Head of caudate nucleus (tissue), 42 donors: ENCODE measurements at places on chromosomes 3 and 15.

DNA sequence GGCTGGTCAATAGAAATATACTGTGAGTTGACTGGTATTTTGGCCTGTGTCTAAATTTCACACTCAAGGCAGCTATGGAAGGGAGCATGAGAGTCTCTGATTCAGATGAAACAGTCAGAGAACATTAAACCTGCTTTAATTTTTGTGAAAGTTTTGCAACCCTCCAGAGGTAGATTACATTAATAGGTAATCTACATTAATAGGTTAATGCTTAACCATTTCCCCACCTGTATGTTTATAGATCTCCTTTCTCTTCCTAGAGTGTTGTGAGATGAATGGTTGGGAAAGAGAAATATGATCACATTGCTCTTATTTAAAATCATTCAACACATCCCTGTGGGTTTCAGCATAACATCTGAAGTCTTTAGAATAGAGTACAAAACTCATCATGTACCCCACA, 586.9 kb upstream of the DPPA4 start:
- no peak for DNase-seq

GRCh38 chr15:22968366-22968765, 11.8 kb downstream of the CYFIP1 start:
- no peak for DNase-seq

- DNase-seq: no peak
Measured at GRCh38 chr3:122988508-122988907, 39.1 kb downstream of the SEMA5B start.

DNA sequence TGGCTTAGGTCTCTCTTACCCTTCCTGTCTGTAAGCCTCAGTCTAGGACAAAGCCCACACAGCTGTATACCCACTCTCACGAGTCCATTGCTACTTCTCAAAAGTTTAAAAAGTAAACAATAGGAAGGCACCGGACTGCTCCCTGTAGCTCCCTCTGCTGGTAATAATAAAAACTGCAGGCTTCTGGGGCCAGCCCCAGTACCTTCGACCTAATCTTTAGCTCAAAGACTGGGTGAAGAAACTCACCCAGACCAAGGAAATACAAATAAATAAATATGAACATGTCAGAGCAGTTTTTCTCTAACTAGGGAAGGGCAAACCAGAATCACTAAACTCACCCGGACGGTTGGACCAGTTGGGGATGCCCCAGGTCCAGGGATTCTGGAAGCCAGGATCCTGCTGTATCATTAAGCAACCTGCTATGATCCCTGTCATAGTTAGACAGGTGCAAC, 5.0 kb downstream of the FAM219B start:
- DNase-seq: peak; percentile 71

GRCh38 chr3:155981669-155982068, 111.2 kb downstream of the GMPS start:
- no peak for DNase-seq

DNA sequence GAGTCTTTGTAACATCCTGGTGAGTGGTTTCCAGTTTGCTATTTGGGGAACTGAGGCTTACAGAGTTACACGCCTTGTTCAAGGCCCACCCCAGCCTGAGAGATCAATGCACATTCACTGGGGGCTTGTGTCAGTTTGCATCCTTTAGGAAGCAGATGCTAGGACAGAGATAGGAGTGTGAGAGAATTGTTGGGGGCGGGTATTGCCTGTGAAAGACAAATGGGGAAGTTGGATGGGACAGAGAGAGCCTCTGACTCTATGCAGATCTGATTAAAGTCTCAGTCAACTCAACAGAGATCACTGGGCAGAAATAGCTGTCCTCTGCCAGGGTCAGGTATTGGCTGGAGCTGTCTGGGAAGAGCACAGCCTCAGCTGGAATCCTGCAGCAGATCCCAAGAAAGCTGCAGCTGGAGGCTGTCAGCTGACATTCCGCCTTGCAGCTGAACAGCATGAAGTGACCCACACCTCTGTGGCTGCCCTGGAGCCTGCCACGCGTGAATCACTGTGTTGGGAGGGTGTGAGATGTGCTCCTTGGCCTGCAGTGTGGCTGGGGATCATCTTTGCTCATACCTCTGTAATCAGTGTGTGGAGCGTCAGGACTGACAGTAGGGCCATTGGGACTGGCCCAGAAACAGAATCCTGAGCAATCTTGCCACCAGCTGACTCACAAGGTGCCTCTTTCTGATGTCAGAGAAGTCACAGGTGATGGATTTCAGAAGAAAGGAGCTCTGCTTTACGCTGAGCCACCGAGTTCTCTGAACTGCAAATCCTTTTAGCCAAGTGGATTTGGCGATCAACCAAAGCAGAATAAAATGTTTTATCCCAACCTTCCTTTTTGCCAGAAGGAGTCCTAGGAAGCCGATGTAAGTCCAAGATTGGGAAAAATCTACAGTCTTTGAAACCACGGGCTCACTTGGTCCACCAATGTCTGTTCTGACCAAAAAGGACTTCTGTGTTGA, 284.1 kb upstream of the LRRFIP2 start:
- DNase-seq: no peak

- no peak for DNase-seq
Measured at GRCh38 chr15:34203936-34204335, 6.0 kb downstream of the KATNBL1 start.

- DNase-seq: no peak
Measured at GRCh38 chr3:127252446-127252845, 35.4 kb downstream of the PRR20G start.

GRCh38 chr3:6147883-6148282, 713.0 kb upstream of the GRM7 start:
- DNase-seq: no peak

GRCh38 chr3:38131621-38132369, 5.1 kb downstream of the ACAA1 start:
- DNase-seq: no peak

DNA sequence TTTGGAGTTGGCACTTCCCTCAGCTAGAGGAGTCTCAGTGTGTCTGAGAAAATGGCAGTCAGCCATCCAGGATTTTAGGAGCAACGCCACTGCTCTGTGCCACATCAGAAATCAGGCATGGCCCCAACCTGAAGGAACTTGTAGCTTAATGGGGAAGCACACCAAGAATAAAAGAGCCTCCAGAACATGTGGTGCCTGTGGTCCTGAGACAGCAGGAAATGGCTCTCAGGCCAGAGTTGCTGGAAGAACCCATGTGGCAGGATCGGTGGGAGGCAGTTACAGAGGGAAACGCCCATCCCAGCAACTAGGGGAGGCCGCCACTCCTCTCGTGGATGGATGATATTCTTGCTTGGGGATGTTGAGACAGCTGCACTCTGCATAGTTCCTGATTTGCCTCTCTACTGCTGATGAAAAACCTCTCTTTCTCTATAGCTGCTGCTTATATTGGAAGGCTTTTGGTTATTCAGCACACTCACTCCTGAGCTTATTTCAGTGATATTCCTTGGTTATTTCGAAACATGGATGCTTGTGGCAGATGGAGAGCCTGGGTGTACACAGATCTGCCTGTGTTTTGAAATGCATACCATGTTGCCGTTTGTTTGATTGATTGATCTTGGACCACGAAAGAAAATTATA, 52.4 kb downstream of the KLHL25 start:
- DNase-seq: peak; percentile 57
